ENCODE measurements at places on chromosomes 3 and 15.

GRCh38 chr15:25712961-25713355 is 150.2 kb downstream of the ATP10A start:
- DNase-seq, result no peak

DNA sequence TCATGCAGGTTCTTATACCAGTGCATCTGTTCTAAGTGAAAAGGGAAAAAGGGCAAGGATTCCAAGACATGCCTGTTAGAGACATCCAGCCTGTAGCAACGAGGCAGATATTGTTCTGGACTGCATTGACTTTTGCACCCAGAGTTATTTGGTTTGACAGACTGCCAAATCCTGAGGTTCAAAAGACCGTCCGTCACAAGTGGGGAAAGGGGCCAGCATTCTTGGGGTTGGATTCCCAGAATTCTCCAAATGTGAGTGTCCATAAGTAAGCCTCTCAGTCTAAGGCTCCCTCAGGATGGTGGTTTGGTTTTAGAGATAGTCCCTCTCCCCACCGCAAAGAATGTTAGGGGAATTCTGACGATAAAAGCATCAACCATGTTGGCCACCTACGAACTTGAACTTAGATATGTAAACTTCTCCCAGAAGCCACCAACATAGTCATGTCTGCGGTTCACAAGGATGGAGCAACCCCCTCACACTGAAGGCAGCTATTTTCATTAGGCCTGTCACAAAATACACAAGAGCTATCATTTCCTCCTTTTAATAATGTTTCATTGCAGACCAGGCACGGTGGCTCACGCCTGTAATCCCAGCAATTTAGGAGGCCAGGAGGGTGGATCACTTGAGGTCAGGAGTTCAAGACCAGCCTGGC is 13.6 kb upstream of the LACTB start:
- no peak for DNase-seq

DNA sequence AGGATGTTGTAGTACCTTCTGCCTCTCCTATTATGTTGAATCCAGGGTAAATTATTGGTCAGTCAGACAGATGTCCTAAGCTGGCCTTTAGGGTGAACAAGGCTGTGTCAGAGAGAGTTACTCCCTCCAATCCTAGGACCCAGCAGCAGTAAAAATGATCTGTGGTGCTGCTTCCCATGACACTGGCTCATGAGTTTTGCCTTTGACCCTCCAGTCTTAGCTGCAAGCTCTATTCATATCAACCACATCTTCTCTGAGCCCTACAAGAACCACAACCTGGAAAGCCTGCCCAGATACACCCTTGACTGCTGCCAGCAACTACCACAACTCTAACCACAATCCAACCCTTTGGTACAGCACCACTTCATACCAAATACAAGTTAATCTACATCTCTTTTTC is 27.2 kb upstream of the PHLDB2 start:
- no peak for DNase-seq

- DNase-seq, result no peak
Observed at GRCh38 chr3:169836078-169836941, 23.6 kb upstream of the LRRC34 start.

Measured in heart right ventricle (tissue), 16 donors.